ENCODE measurements at places on chromosomes 3 and 15.

- no peak for DNase-seq
These were observed 226.9 kb downstream of the CACNA2D3 start for GRCh38 chr3:54349231-54349652.

- no peak for DNase-seq
These were observed 41.7 kb upstream of the B3GNT5 start for GRCh38 chr3:183211352-183211751.

DNA sequence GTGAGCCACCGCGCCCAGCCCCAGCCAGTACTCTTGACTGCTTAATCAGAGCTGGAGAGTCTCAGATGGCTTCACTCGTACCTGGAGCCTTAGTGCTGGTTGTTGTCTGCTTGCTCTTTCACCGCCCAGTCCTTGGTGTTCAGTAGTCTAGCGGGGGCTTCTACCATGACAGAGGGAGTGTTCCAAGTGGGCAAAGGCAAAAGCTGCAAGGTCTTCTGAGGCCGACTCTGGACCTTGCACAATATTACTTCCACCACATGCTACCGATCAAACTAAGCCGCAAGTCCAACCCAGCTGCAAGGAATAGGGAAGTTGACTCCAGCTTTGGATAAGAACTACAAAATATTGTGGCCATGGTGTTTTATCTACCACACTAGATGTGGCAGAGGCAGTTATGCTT lies 6.6 kb downstream of the PARL start:
- DNase-seq: no peak

DNA sequence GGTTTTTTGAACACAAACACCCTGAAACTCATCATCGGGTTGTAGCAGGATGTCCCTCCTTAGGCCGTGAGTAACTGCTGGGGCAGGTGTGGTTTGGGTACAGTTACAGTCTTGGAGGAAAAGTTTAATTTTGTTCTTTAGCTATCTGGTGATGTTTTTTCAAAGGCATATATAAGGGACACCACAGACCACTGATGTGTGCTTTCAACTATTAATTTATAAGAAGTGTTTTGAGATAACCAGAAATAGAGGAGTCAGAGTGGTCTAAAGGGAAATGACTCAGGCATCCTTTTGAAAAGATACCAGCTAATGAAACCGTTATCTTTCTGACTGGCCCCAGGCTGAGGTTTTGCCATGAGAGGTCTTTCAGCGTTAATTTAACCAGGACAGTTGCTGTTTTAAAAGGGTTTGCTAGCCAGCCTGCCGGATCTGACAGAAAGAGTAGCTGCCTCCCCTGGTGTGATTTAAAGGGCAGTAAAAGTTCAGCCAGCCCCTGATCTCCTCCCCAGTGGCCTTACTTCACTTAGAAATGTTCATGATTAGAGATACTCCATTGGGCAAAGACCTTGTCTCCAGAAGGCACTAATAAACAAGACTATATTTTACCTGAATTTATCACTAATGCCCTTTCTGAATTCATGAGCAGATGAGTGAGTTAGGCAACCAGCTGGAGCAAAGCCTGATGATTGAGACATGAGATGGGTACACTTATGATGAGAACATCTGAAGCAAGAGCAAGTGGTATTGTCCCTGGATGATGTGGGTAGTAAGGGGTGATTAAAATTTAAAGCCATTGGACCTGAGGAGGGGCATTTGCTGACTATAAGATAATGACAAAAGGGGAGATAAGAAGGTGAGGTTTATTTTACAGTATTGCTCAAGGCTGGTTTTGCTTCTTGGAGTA lies 482.5 kb upstream of the TBL1XR1 start:
- no peak for DNase-seq

GRCh38 chr3:45660567-45660901 lies 28.7 kb upstream of the SACM1L start:
- no peak for DNase-seq

- no peak for DNase-seq
These were observed 106.0 kb upstream of the LRIG1 start for GRCh38 chr3:66606868-66607267.

GRCh38 chr3:146605106-146605505 lies at the start of gene PLSCR5:
Gene PLSCR5, minus strand, starts transcription at chr3:146605346. Its CDS starts 134 bp downstream, at chr3:146605212.
- DNase-seq: no peak

DNA sequence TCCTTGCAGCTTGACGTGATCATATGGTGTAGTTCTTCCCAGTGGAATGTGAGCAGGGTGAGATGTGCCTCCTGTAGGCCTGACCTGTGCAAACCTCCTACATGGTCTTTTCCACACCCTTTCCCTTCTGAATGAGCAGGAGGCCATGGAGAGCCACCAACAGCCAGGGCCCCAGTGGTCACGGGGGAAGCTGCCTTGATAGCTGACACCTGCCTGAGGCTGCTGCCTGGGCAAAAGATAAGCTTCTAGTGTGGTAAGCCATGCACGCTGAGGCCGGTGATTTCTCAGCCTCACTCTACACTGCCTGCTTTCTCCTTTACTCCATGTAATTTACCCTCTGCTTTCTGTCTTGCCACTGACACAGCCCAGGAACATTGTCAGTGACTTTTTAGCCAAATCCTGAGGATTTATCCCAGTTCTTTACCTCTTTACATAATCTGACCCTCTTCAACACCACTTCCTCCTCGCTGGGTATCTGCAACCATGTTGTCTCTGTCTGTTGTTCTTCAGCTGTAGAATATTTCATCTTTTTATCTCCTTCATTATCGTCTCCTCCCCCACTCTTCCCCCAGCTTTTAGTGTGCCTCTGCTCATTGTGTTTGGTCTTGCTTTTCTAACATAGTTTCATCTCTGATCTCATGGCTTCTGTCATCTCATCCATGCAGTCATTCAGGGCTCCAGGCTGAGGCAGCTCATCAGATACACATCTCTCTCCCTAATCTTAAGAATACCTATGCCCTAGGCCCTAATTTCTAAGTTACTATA lies 11.2 kb upstream of the KBTBD12 start:
- no peak for DNase-seq

- no peak for DNase-seq
These were observed 3.2 kb downstream of the IL17RD start for GRCh38 chr3:57161915-57162314.

- DNase-seq: no peak
These were observed 12.0 kb downstream of the VPS8 start for GRCh38 chr3:184823990-184824389.

- no peak for DNase-seq
These were observed 168.5 kb upstream of the STT3B start for GRCh38 chr3:31364188-31364587.

DNA sequence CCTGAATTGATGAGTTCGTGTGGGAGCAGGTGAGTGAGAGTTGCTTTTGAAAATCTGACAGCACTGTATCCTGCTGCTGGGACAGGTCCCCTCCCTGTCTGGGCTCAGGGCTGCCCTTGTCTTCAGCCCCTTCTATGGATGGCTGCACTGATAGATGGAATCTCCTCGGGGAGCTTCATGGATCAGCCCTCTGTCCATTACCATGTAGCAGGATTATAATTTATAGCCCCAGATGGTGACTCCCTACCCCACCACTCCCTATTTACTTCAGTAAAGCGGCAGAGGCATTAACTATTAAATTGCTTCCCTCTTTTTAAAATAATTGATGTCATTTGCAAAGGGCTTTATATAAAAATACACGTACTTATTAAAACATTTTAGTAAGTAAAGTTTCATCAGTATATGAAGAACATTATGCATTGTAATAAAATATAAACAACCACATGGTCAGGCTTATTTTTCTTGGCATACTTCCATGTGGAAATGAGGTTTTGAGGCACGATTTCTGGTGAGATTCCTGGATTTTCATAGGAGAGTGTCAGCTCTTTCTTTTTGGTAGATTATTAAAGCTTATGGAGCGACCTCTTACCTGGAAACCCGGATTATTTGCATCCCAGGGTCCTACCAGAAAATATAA lies 38.5 kb downstream of the MAP3K13 start:
- no peak for DNase-seq

- no peak for DNase-seq
These were observed 18.1 kb upstream of the SLC41A3 start for GRCh38 chr3:126102011-126102410.

DNA sequence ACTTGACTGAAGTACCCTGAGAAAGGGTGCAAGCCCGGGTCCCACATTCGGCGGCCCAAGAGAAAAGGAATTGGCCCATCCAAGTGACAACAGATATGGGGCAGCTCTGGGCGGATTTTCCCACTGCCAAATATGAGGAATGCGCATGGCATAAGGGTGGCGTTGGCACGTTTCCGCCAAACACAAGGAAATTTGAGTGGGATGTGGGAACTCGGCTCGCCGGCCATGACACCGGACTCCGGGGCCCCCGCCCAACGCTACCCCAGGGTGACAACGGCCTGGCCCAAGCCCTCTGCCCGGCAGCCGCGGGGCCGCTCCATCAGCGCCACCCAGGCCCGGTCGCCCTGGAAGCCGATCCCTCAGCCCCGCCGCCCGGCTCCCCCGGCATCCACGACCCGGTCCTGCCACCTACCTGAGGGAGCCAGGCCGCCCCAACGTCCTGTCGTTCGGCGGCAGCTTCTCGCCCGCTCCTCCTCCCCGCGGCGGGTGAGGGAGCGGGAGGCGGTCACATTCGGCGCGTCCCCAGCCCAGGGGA lies 449 bp downstream of the RAF1 start:
- no peak for DNase-seq

- no peak for DNase-seq
These were observed 257.0 kb downstream of the SV2B start for GRCh38 chr15:91357011-91357410.

- DNase-seq: no peak
These were observed 87.0 kb downstream of the SV2B start for GRCh38 chr15:91186904-91187656.

GRCh38 chr15:70383856-70384255 lies 286.1 kb upstream of the TLE3 start:
- DNase-seq: no peak
